Aorta (tissue), 5 donors: ENCODE measurements at places on chromosomes 4 and X. TPM values are rescaled to one million over a fixed set of nuclear protein-coding genes. Genes with fewer than 3 reads are reported as not detected.

DNA sequence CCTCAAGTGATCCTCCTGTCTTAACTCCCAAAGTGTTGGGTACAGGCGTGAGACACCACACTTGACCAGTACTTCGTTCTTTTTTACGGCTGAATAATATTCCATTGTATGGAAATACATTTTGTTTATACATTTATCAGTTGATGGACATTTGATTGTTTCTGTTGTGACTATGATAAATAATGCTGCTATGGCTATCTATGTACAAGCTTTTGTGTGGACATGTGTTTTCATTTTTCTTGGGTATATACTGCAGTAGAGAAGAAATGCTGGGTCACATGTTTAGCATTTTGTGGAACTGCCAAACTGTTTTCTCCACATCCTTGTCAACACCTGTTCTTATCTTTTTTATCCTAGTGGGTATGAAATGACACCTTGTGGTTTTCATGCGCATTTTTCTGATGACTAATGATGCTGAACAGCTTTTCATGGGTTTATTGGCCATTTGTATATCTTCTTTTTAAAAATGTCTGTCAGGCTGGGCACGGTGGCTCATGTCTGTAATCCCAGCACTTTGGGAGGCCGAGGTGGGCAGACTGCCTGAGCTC, 37.3 kb downstream of the SAT1 start:
- H3K4me3 ChIP-seq = no peak overlapping the region
- H3K4me1 ChIP-seq = no peaks in the 10 kb centered on the region
- H3K27ac ChIP-seq = no peak overlapping the region
- no peaks in the 10 kb centered on the region for H3K36me3 ChIP-seq
- no peaks in the 10 kb centered on the region for H3K27me3 ChIP-seq

- H3K36me3 ChIP-seq = no peaks in the 10 kb centered on the region
- H3K27ac ChIP-seq = no peak overlapping the region
- no peaks in the 10 kb centered on the region for H3K4me1 ChIP-seq
- no peaks in the 10 kb centered on the region for H3K27me3 ChIP-seq
Observed at GRCh38 chr4:26611885-26612284, 28.0 kb downstream of the TBC1D19 start.

DNA sequence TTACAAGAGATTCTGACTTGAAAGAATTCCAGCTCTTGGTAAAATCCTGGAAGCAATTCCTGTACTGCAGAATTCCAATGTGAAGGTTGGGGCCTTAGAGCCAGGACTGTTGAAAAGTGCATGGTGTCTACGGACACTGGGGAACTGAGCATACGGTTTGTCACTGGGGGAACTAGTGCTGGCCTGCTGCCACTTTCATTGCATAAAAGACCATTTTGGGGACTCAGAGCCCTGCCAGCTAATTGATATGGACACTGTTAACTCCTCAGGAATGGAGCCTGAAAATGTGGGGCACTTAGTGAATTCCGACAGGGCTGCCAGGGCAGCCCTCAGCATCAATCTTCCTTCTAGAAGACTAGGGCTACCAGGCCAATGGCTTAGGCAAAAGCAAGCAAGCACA, 55.9 kb downstream of the AMOT start:
- no peak overlapping the region for H3K27ac ChIP-seq
- H3K36me3 ChIP-seq = no peaks in the 10 kb centered on the region
- DNase-seq = no peak
- no peak overlapping the region for H3K4me3 ChIP-seq

- H3K4me1 ChIP-seq = peaks cover 4% of the 10 kb centered on the region
- no peaks in the 10 kb centered on the region for H3K27me3 ChIP-seq
- peak overlapping the region; percentile 33 for H3K27ac ChIP-seq
- H3K36me3 ChIP-seq = no peaks in the 10 kb centered on the region
- no peak overlapping the region for H3K4me3 ChIP-seq
Observed at GRCh38 chr4:79651456-79651855, 243.4 kb upstream of the GK2 start.

DNA sequence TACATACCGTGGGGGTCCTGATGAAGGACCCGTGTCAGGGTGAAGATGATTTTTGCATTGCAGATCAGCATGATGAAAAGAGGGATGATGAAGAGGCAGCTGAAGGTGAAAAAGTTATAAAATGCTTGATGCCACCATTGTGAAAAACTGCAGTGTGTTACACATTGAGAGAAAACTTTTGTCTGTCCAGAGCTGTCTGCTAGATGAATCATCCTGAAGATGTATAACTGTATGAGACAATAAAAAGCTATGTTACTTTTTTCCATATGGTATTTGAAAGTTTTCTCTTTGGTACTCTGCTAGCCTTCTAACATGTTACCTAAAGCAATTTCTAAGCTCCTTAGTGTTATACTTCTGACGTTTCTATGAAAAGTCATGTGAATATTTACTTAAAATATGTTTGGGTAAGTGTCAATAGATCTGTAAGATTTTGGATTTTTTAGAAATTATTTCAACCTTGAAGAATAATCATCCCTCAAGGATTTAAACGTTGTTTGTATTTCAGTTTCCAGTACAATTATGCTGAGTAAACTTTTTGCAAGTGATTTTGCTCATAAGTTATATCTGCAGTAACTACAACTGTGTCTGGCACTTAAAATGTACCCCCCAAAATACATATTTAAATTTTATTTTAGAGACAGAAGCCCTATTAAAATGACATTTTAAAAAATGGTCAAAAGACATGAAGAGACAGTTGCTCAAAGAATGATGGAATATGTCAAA, 9.5 kb downstream of the GNRHR start:
- H3K27ac ChIP-seq = no peak overlapping the region
- H3K4me3 ChIP-seq = no peak overlapping the region
- no peaks in the 10 kb centered on the region for H3K4me1 ChIP-seq
- H3K36me3 ChIP-seq = no peaks in the 10 kb centered on the region
- no peaks in the 10 kb centered on the region for H3K27me3 ChIP-seq

DNA sequence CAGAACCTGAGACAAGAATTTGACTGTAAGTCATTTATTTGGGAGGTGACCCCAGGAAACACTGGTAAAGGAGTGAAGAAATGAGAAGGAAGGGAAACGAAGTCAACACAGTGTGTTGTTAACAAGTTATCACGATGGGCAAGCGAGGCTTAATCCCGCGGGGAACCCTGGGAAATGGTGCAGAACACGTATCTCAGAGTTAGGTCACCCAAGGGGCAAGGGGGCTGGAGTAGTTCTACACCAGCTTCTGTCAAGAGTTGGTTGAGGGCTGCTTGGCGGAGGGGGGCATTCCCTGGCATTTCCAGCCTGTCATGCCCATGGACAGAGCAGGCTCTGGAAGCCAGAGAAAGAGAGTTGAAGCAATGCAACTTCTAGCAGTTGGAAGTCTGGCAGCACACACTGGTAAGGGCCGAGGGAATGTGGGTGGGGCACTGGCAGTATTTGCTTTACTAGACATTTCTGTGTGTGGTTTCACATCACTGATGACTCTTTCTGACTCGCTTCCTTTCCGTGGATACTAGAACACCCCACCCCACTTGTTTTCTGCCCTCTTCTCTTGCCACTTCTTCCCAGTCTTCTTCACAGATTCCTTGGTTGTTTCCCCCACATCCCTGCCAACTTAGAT, 52.2 kb upstream of the ADGRG2 start:
- no peaks in the 10 kb centered on the region for H3K27me3 ChIP-seq
- H3K36me3 ChIP-seq = no peaks in the 10 kb centered on the region
- no peak for DNase-seq
- no peaks in the 10 kb centered on the region for H3K4me1 ChIP-seq
- no peak overlapping the region for H3K27ac ChIP-seq

ADH1B gene
- polyA plus RNA-seq = 517 TPM

SCD5 gene
- 2.6 TPM for polyA plus RNA-seq

MRPL1 gene
- 45.2 TPM for polyA plus RNA-seq

CXCR3 gene
- polyA plus RNA-seq = 0.50 TPM

FREM3 gene
- polyA plus RNA-seq = not detected

SUPT20HL2 gene
- polyA plus RNA-seq = not detected

RRH gene
- not detected for polyA plus RNA-seq

UCP1 gene
- not detected for polyA plus RNA-seq
